ENCODE measurements at places on chromosomes 4 and X. TPM values are rescaled to one million over a fixed set of nuclear protein-coding genes. Genes with fewer than 3 reads are reported as not detected.

Gene DAPP1
- not detected for total RNA-seq

Gene PPEF2
- total RNA-seq = not detected

Gene CENPVL2
- not detected for total RNA-seq

Gene PPARGC1A
- 13.4 TPM for total RNA-seq

Gene HTRA3
- 0.64 TPM for total RNA-seq

Gene SPANXB1
- not detected for total RNA-seq

Gene SH3RF1
- total RNA-seq = 35.2 TPM

Gene SLC10A3
- 6.1 TPM for total RNA-seq

Gene BDH2
- 19.6 TPM for total RNA-seq

Gene NLGN4X
- total RNA-seq = 40.9 TPM

Gene ATP2B3
- total RNA-seq = 68.0 TPM

Gene NAP1L3
- total RNA-seq = 16.9 TPM

Gene MID1
- 9.2 TPM for total RNA-seq

Gene DMP1
- 3.0 TPM for total RNA-seq

Gene MAD2L1
- total RNA-seq = 13.7 TPM

Gene CPLX1
- total RNA-seq = 115 TPM

Gene UGT2B15
- total RNA-seq = not detected

Gene MGARP
- total RNA-seq = 0.69 TPM

Gene FRYL
- 190 TPM for total RNA-seq

Gene MAGEC3
- total RNA-seq = not detected

Gene CT45A10
- total RNA-seq = not detected

Gene MAGEB10
- total RNA-seq = not detected

Gene ZCCHC18
- total RNA-seq = 12.1 TPM

Gene CXorf49
- total RNA-seq = not detected

Gene GPC4
- total RNA-seq = 32.8 TPM

Gene JCHAIN
- total RNA-seq = not detected

Gene GABRG1
- not detected for total RNA-seq

Gene GRIA3
- 9.7 TPM for total RNA-seq
